Activated CD8-positive, alpha-beta T cell treated with anti-CD3 and anti-CD28 coated beads, Interleukin-2, amount 10 ng/mL, durations not matched to agents 7 days and 5 days (primary cell): ENCODE measurements at places on chromosomes 2 and 18.
A peak's percentile ranks its signal among the peaks of the same experiment; 100 is the strongest.

DNA sequence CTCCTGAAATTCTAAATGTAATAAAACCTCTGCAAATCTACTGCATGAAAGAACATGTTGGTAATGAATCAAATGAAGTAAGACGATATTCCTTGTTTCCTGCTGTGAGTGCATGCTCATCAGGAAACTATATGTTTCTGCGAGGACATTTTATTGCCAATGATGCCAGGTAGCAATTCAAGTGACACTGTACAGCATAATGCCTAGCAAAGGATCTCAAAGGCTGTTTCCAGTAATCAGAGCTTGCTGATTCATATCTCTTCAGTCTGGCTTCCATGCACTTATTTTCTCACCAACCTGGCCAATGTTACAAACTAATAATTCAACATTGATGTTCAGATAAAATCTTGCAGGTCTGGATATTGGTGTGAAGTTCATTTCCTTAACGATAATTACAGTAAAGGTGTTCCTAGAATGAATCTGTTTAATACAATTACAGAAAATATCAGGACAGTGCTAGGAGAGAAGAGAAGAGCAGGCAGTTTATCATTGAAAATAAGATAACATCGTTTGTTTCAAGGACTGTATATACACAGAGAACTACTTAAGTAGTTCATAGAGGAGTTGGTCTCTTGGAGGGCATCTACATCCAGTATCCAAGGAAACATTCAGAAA is 568.5 kb upstream of the SOX11 start:
- no peak for DNase-seq

DNA sequence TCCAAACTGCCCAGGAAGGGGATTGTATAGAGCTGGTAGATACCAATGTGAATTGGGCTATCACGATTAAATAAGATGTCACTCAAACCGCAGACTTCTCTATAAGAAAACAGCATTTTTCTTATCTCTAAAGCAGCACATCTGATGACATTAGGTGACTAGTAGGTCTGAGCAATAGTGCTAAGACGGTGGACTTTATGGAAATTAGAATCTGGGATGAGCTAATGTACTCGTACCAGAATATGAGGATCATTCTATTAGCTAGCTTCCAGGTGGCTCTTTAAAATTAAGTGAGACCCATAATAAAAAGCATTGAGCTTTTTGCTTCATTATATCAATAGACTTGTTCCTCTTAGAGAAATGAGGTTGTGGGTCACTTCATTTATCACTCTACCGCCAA is 130.0 kb upstream of the MC4R start:
- no peak for DNase-seq

- no peak for DNase-seq
Measured at GRCh38 chr2:105783972-105784371, 39.3 kb downstream of the NCK2 start.

GRCh38 chr18:68519336-68519735 is 195.6 kb downstream of the TMX3 start:
- no peak for DNase-seq

DNA sequence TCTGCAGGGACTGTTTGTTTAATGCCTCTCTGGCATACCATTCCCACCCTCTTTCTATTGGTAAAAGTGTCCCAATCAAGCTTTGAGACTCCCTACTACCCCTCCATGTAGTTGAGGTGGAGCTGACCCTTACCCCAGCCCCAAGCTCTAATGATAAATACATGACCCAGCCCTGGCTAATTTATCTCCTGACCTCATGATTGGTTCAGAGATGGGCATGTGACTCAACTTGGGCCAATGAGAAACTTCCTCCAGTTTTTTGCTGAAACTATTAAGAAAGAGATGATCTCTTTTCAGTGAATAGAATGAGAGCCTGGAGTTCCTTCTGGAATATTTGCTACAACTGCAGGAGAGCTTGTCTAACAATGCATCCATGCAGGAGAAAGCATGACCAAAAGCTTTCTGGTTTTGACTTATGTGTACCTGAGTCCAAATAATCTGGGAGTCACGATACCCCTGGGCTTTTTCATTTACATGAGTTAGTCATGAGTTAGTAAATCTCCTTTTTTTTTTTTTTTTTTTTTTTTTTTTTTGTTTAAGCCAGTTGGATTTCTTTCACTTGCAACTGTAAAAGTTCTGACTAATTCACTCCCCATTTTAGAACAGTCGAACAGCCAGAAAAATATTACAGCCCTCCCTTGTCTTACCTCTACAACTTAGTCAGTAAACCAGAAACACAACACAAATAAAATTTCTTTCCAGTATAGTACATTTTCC is 66.5 kb upstream of the TLK1 start:
- DNase-seq = no peak

GRCh38 chr2:110126086-110126773 is 10.6 kb upstream of the MALL start:
- no peak for DNase-seq

DNA sequence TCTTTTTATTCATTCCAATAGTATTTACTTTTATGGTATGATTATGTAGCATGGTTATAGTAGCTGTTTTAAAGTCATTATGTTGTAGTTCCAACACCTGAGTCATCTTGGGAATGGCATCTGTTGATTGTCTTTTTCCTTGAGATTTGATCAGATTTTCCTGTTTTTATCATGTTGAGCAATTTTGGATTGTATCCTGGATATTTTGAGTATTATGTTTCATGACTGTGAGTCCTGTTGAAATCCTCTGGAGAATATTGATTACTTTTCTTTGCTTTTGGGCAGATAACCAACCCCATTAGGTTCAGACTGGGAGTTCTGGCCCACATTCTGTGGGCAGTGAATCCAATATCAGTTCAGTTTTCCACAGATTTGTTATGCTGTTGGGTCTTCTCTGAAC is 163.2 kb upstream of the SPRED2 start:
- no peak for DNase-seq

DNA sequence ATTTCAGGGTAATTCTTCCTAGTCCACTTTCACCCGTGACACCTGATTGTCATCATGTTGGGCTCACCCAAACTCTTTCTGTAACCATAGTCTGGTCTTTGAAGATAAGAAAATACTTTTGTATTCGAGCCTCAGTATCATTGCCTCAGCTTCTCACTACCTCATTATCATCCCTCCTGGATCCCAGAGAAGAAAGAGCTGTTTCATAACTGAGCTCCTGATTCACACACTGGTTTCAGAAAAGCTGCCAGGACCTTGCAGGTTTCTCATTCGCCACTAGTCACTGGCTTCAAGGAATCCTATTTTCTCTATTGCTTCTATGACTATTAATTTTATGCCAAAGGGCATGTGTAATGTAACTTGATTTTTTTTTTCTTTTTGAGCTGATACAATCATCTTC is 2.9 kb upstream of the CRIM1 start:
- DNase-seq = no peak

DNA sequence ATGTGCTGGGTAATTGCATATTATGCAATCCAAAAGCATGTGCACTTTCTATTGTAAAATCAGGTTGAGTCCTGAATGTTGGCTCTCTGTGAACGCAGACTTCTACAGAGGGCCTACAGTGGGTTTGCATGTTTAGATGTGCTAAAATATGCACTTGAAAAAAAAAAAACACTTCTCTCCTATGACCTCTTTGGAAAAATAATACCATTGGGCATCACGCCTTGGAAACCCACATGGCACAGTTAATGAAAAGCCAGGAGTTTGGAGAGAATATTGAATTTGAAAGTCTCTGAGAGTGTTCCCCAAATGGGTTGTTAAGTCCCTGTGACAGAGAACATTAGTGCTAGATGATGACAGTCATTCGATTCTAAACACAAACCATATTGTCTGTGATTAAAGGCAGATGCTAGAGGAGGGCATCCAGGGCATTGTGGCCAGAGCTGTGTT is 710.4 kb upstream of the PIK3C3 start:
- no peak for DNase-seq

- peak; percentile 33 for DNase-seq
Measured at GRCh38 chr2:65366595-65367125, 65.7 kb downstream of the SPRED2 start.

DNA sequence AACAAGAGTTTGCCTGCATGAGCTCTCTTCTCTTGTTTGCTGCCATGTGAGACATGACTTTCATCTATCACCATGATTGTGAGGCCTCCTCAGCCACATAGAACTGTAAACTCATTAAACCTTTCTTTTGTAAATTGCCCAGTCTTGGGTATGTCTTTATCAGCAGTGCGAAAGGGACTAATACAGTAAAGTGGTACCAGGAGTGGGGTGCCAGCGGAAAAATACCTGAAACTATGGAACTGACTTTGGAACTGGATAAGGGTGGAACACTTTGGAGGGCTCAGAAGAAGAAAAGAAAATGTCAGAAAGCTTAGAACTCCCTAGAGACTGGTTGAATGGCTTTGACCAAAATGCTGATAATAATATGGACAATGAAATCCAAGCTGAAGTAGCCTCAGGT is 260.9 kb downstream of the DSC3 start:
- DNase-seq = no peak

- no peak for DNase-seq
Measured at GRCh38 chr2:134080386-134081089, 173.3 kb upstream of the MGAT5 start.

- DNase-seq = no peak
Measured at GRCh38 chr18:29164020-29164706, 987.2 kb upstream of the CDH2 start.

DNA sequence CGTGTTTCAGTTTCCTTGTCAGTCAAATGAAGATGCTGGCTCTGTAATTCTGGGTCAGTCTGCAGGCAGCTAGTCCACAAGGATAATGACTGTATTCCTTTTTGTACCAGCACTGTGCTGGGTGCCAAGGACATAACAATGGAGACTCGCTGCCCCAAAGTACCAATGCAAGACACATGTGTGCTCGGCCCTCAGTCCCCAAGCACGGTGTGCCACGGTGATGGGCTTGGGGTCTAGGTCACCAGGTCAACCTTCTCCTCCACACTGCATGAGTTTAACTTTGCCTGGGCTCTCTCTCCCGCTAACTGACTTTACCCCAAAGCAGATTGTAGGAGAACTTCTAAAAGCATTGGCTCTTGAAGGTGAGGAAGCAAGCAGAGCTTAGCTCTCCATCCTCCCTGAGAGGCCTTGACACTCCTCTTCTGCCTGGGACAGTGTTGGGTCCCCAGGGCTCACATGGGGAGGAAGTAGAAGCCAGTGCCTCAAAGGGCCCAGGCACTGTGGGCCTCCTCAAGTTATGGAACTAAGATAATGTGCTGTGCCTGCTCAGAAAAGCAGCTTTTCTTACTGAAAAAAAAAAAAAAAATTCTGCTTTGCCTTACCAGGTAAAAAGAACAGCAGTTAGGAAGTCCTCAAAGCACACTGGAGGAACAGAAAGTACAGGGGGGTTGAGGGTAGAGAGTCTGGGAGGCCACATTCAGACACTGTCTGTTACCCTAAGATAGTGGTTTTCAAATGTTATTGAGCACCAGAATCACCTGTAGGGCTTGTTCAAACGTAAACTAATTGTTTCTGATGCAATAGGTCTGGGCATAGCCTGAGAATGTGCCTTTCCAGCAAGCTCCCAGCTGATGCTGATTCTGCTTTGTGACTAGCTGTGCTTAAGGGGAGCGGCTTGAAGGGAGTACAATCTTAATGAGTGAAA is 276.4 kb upstream of the CXCR4 start:
- no peak for DNase-seq

GRCh38 chr2:5253263-5253662 is 438.9 kb upstream of the SOX11 start:
- DNase-seq = no peak

GRCh38 chr2:100820273-100820522 is 259 bp downstream of the NPAS2 start:
- no peak for DNase-seq

- DNase-seq = no peak
Measured at GRCh38 chr2:60522462-60522861, 31.0 kb downstream of the BCL11A start.

DNA sequence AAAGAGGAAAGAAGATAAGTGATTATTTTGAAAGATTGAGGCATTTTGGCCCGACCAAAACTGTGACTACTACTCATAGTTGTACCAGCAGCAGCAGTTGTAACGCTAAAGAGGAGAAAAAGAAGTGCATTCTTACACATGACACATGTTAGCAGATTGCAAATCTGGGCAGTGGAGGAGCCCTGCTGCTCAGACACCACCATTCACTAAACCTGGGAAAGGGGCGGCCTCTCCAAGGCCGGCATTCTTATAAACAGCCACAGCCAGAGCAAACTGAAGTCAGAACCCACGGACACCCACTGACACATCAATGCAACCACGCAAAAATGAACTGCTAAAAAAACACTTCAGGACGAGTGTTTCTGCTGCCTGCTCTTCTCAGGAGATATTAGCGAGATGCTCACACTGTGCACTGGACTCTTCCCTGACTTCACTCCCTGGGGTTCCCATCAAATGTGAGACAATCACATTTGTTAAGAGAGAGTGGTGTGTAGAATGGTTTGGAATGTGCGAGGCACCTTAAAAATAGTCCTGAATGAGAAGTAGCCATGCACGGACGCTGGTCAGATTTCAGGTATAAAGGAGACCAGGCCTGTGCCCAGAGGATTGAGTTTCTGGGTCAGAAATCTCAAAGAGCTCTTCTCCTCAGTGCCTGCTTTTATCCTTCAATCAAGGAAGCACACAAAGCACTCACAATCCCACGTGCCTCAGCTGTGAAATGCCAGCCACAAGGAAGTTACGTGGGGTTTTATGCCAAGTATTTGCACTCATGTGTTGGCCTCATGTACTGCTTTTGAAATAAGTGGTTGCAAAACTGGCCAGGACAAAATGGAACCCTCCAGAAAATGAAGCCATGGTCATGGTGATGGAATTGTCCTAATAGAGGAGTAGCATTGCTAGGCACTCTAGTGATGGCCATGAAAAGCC is 83.4 kb downstream of the MTCL1 start:
- no peak for DNase-seq

- DNase-seq = no peak
Measured at GRCh38 chr2:196318517-196319377, 147.4 kb upstream of the STK17B start.

DNA sequence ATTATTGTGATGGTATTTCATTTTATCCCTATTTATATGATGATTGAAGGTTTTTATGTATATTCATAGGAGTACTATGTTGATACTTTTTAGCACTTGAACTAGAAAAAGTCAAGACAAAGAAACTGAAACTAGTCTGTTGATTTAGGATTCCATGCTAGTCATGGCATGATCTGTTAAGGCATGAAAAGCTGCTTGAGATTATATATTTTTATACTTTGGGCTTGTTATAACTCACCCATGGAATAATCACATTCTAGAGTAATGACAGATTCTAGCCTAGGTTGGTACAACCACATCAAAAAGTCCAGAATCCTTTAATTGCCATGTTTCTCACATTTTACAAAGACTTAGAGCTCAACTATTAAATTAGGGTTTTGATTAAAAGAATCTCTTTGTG is 472.6 kb upstream of the CELF4 start:
- DNase-seq = no peak

- DNase-seq = peak; percentile 83
Measured at GRCh38 chr2:233422050-233422639, 67.9 kb downstream of the DGKD start.

DNA sequence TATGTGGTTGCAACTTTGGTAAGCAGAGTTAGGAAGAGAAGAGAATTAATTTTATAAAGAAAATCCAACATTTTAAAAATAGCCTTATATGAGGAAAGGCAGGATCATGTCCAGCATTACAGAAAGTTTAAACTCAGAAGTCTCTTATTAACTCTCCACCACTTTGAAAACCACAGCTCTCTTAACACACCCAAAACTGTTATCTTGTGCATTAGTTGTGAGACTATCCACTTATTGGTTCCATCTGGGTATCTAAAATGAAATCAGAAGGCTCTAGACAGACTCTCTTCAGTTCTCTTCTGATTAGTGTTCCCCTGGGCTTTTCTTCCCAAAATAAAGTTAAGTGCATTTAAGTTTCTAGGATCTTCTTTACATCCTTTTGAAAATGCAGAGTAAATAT is 251.5 kb downstream of the TXNL1 start:
- no peak for DNase-seq

- no peak for DNase-seq
Measured at GRCh38 chr2:7191932-7192331, 274.7 kb downstream of the RNF144A start.
